ENCODE measurements at places on chromosomes 1 and 21. TPM values are rescaled to one million over a fixed set of nuclear protein-coding genes. Genes with fewer than 3 reads are reported as not detected.

The CRB1 gene
- 0.07 TPM for total RNA-seq

The CENPF gene
- 98.2 TPM for total RNA-seq

The EPHA10 gene
- total RNA-seq = not detected

The NCAM2 gene
- total RNA-seq = 54.5 TPM

The DISC1 gene
- 0.16 TPM for total RNA-seq

The ATP6V1G3 gene
- not detected for total RNA-seq

The POMGNT1 gene
- 57.9 TPM for total RNA-seq

The FAM177B gene
- not detected for total RNA-seq

The CDKN2C gene
- total RNA-seq = 62.2 TPM

The PIAS3 gene
- 17.7 TPM for total RNA-seq

The RYR2 gene
- total RNA-seq = 0.18 TPM

The PDE4B gene
- total RNA-seq = 0.07 TPM

The KIF26B gene
- 0.02 TPM for total RNA-seq

The KPRP gene
- not detected for total RNA-seq

The ITLN2 gene
- total RNA-seq = not detected

The TNFRSF14 gene
- total RNA-seq = 1.8 TPM

The ASCL5 gene
- total RNA-seq = not detected

The KRTAP19-8 gene
- total RNA-seq = not detected

The CYP4A22 gene
- total RNA-seq = 0.07 TPM

The MROH9 gene
- total RNA-seq = not detected

The OR10J1 gene
- not detected for total RNA-seq

The FCRL2 gene
- not detected for total RNA-seq

The PLEKHN1 gene
- total RNA-seq = 1.5 TPM

The OR14K1 gene
- total RNA-seq = not detected

The FOXD3 gene
- total RNA-seq = 0.29 TPM

The PRSS38 gene
- total RNA-seq = not detected

The TTC22 gene
- not detected for total RNA-seq

The SPRR4 gene
- total RNA-seq = not detected

The S100A7 gene
- total RNA-seq = not detected

The CELA2B gene
- total RNA-seq = 0.40 TPM

The CHI3L1 gene
- not detected for total RNA-seq

The XPR1 gene
- 38.6 TPM for total RNA-seq

The CACNA1E gene
- 0.04 TPM for total RNA-seq

The FOXO6 gene
- total RNA-seq = 0.31 TPM
